ENCODE measurements at places on chromosomes 1 and 21.

GRCh38 chr1:212267460-212267859 is 17.8 kb upstream of the PPP2R5A start:
- DNase-seq: no peak

- no peak for DNase-seq
Measured at GRCh38 chr1:214615871-214616270, 12.9 kb downstream of the CENPF start.

- no peak for DNase-seq
Measured at GRCh38 chr1:21262293-21263051, 27.8 kb downstream of the ECE1 start.

GRCh38 chr1:154624746-154625643 is 17.0 kb upstream of the ADAR start:
- DNase-seq: no peak

DNA sequence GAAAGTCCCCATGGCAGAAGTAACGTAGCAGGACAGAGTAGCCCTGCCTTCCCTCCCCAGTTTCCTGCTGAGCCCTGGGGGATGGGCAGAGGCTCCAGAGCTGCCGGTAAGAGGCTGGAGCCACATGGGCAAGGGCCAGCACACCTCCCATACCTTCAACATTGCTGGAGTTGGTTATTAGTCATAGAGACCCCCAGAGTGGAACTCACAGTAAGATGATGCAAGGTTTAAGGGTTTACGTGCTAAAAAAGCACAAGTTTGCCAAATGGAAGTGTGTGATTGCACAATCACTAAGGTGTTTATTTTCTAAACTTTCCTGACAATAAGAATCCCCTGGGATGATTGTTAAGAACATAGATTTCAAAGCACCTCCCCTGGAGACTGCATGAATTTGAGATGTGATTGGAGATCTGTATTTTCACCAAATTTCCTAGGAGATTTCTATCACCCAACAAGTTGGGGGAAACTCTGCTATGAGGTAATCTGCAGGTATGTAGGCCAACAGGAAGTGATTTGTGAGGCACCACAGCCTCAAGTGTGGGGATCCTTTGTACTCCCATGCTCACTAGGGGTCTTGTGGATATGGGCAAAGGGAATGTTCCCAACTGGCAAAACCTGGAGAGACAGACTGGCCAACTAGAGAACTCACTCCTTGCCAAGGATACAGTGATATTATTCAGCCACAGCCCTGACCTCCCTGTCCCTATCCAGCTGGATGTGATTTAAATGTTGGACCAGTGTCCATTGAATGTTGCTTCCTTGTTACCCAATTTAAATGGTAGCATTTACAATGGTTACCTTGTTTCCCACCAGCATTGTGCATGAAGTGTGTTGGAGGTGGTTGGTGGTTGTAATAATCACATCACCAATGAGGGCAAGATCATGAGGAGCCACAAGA is 37.1 kb upstream of the CSF1 start:
- DNase-seq: no peak

GRCh38 chr1:212542761-212543187 is 65.8 kb upstream of the ATF3 start:
- DNase-seq: no peak

DNA sequence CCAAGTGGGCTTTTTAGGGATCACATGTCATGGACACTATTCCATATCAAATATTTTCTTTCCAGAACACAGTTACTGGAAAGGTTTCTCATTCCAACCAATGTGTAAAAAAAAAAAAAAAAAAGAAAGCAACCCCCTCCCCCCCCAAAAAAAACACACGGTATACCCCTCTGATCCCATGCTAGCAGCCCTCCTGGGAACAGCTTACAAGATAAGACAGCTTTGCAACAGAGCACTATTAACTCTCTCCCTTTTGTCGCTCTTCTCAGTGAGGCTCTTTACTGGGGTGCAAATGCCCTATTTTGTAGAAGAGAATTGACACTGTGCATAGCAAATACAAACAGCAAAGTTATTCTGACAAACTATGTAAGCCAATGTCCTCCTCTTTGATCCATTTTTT is 161.2 kb downstream of the NTMT2 start:
- DNase-seq: no peak

GRCh38 chr1:55057956-55058298 is 18.6 kb downstream of the PCSK9 start:
- no peak for DNase-seq

GRCh38 chr1:65756616-65757015 is 36.1 kb upstream of the PDE4B start:
- DNase-seq: no peak

GRCh38 chr1:214050513-214051401 is 63.0 kb downstream of the PROX1 start:
- no peak for DNase-seq

GRCh38 chr1:165884009-165884689 is 56.7 kb downstream of the UCK2 start:
- no peak for DNase-seq

DNA sequence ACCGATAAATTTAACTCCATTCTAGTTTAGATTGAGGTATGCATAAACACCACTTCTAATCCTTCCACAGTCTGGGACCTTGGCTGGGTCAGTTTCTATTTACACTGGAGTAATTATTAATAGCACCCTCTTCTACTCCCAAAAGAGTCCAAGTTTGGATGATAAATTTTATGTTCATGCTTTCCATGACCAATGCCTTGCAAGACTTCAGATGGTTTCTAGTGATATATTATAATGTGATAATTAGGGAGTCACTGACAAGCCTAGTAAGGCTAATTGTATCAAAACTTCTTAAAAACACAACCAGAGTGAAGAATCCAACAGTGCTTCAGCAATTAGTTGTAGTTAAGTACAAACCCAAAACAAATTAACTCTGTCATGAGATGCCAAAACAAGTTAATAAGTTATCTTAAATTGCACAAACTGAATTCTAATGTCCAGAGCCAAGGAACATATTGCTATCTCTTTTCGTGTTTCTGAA is 489.6 kb downstream of the TTLL7 start:
- no peak for DNase-seq
